Lower lobe of right lung (tissue), 2 donors: ENCODE measurements at places on chromosomes 5 and 9.

- DNase-seq: peak; percentile 89
Observed at GRCh38 chr5:172904643-172905345, 54.4 kb upstream of the RPL26L1 start.

DNA sequence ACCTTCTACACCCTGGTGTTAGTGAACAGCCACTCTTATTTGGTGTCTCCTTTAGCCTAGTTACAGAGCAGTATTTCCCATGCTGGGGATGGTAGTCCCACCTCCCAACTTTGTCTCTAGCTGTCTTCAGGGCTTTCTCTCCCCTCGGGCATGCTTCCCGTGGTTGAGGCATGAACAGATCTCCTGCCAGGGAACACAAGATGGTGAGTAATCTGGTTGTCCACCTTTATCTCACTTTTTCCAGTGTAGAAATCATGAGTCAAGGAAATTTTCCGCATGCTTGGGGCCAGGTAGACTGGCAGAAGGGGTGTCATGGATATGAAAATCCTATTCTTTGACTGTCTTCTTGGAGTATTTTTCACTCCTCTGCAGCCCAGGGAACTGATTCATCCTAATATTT, 532.9 kb downstream of the ANXA1 start:
- no peak for DNase-seq

DNA sequence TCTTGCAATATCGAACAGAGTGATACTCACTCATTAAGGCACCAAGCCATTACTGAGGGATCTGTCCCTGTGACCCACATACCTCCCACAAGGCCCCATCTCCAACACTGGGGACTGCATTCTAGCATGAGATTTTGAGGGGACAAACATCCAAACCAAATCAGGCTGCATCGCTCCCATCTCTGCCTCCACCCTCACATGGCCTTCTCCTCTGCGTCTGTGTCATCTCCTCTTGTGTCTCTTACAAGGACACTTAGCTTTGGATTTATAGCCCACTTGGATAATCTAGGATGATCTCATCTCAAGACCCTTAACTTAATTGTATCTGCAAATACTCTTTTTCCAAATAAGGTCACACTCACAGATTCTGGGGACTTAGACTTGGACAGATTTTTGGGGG, 284.4 kb upstream of the DAP start:
- DNase-seq: no peak

GRCh38 chr5:133696006-133696584, 83.8 kb upstream of the FSTL4 start:
- no peak for DNase-seq

GRCh38 chr5:21919414-21920022, 933.6 kb downstream of the CDH12 start:
- no peak for DNase-seq

DNA sequence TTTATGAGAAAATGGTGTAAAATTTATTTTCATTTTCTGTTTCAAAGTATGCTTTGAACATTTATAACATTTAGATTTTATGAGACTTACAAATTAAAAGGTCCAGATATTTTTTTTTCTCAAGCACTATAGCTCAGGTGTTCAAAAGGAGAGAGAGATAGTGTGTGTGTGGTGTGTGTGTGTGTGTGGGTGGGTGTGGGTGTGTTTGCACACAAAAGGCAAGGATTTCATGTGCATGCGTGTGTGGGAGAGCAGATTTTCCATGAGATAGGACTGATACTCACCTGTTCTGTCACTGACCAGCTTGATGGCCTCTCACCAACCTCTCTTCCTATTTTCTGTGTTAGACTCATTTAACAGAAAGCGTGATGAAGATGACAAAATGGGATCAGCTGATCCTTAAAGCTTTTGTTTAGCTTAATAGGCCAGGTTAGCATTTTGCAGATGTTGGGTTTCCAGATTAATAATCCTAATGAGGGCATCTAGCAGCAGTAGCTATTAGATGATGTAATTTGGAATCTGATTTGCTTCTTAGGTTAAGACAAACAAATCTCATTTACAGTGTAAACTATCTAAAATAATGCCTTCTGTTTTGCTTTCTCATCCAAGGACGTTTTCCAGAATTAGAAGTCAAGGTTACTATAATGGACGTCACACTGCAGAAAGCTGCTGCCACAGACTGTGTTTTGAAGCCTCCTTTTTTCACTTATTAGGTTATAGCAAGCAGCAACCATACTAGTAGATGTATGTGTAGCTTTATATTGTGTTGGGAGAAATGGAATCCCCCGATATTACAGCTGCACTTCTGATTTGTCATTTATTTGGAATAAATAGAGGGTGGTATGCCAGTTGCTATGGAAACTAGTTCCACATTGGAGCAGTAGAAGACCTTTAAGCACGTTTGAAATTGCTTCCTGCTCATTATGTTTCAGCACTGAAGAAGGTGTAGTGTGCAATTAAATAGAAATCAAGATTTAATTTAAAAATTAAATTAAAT, 355.6 kb downstream of the TAF11L14 start:
- no peak for DNase-seq

DNA sequence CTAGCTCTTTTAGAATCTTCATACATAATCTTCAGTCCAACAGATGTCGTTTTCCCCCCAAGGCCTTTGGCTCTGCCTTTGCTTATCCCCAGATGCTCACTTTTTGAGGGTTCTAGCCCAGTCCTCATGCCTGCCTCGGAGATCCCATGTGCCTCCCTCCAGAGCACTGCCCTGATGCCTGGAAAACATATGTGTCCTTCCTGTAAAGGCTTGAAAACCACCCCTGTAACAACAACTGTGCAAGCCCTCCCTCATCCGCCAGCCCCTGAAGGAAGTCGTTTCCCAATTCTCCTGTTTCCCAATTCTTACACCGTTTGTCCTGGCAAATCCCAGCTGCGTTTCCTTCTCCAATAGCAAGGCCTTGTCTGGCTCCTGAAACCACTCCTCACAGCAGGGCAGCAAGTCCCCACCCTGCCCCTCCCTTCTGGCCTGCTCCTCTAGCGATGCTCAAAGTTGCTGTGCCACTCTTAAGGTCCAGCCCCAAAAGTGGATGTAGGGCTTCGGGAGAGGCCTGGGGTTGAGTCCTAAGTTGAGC, 52.2 kb downstream of the SLC36A1 start:
- no peak for DNase-seq

DNA sequence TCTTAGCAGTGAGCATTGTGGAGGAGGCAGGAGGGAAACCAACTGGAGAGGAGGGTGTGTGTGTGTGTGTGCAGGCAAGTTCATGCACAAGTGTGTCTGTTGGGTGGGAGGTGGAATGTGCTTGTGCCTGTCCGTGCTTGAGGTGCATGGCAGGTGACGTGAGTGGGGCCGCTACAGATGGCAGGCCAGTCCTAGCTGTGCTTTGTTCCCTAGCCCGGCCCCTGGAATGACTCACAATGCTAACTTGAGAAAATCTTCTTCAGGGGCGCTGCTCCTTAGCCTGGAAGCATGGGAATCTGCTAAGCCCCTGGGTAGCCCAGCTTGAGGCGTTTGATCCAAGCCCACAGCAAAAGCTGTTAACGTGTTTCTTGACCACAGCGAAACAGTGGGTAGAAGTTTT, 25.0 kb upstream of the DMRT2 start:
- no peak for DNase-seq

- DNase-seq: no peak
Observed at GRCh38 chr9:21789541-21790037, 12.8 kb upstream of the MTAP start.

GRCh38 chr9:116687074-116687753, at the start of gene TRIM32:
TRIM32 (plus strand) TSS chr9:116687305; CDS start chr9:116697743, 10,438 bp downstream.
- DNase-seq: peak; percentile 91
